Esophagus squamous epithelium (tissue), 5 donors: ENCODE measurements at places on chromosomes 7 and 10.

- no peak overlapping the region for H3K4me3 ChIP-seq
- H3K27me3 ChIP-seq = no peaks in the 10 kb centered on the region
- H3K4me1 ChIP-seq = peaks cover 53% of the 10 kb centered on the region
- H3K36me3 ChIP-seq = no peaks in the 10 kb centered on the region
These were observed 47.0 kb downstream of the GRK5 start for GRCh38 chr10:119254335-119254734.

GRCh38 chr7:145784809-145785780 lies 331.5 kb upstream of the CNTNAP2 start:
- no peak overlapping the region for H3K4me3 ChIP-seq
- H3K27me3 ChIP-seq = no peaks in the 10 kb centered on the region
- no peak for DNase-seq
- no peaks in the 10 kb centered on the region for H3K4me1 ChIP-seq
- no peak overlapping the region for H3K27ac ChIP-seq

GRCh38 chr7:105786520-105787470 lies 89.6 kb downstream of the ATXN7L1 start:
- no peak for DNase-seq
- H3K4me1 ChIP-seq = peaks cover 10% of the 10 kb centered on the region
- H3K27me3 ChIP-seq = no peaks in the 10 kb centered on the region
- H3K4me3 ChIP-seq = no peak overlapping the region
- H3K36me3 ChIP-seq = no peaks in the 10 kb centered on the region

GRCh38 chr7:66205741-66206090 lies 582 bp downstream of the TPST1 start:
- H3K27ac ChIP-seq = peak overlapping the region; percentile 79
- H3K27me3 ChIP-seq = no peaks in the 10 kb centered on the region
- H3K4me1 ChIP-seq = peaks cover 11% of the 10 kb centered on the region
- DNase-seq = no peak
- H3K4me3 ChIP-seq = peak overlapping the region; percentile 88

GRCh38 chr10:12473491-12473890 lies 124.1 kb downstream of the CAMK1D start:
- DNase-seq = no peak
- no peaks in the 10 kb centered on the region for H3K27me3 ChIP-seq
- H3K4me3 ChIP-seq = no peak overlapping the region
- H3K36me3 ChIP-seq = no peaks in the 10 kb centered on the region

DNA sequence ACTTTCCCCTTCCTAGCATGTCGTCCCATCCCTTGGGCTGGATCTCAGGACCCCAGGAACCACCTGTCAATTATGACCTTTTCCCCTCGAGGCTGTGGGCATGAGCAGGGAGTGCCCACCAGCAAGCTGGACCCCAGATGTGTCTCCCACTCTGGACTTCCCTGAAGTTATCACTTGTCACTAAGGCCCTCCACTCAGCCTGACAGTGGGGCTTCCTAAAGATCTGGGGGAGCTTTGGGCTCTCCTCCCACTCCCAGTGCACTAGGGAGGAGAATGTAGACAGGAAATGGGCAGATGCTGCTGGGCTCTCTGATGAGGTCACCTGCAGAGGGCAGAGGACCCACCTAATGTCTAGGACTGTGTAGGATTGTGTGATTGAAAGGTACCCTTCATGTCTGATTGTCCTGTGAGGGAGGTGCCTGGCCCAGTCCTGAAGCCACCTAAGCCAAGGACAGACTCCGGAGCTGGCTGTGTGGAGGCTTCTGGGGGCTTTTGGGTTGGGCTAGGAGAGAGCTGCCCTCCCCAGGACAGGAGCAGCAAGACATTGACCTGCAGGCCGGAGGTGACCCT lies 18.7 kb downstream of the MYO1G start:
- H3K27ac ChIP-seq = no peak overlapping the region
- H3K36me3 ChIP-seq = no peaks in the 10 kb centered on the region
- no peaks in the 10 kb centered on the region for H3K27me3 ChIP-seq
- DNase-seq = no peak
- H3K4me3 ChIP-seq = no peak overlapping the region
- H3K4me1 ChIP-seq = peaks cover 19% of the 10 kb centered on the region

- H3K4me3 ChIP-seq = no peak overlapping the region
- no peaks in the 10 kb centered on the region for H3K27me3 ChIP-seq
- no peak overlapping the region for H3K27ac ChIP-seq
- H3K4me1 ChIP-seq = no peaks in the 10 kb centered on the region
These were observed 192.3 kb upstream of the ZMIZ1 start for GRCh38 chr10:78876449-78876848.

GRCh38 chr7:76216381-76217082 lies 14.8 kb downstream of the SRRM3 start:
- no peak overlapping the region for H3K4me3 ChIP-seq
- no peak overlapping the region for H3K27ac ChIP-seq
- H3K27me3 ChIP-seq = no peaks in the 10 kb centered on the region
- H3K4me1 ChIP-seq = no peaks in the 10 kb centered on the region
- DNase-seq = no peak

GRCh38 chr10:111493024-111493625 lies 416.3 kb downstream of the ADRA2A start:
- no peaks in the 10 kb centered on the region for H3K36me3 ChIP-seq
- H3K27ac ChIP-seq = no peak overlapping the region
- no peaks in the 10 kb centered on the region for H3K27me3 ChIP-seq

DNA sequence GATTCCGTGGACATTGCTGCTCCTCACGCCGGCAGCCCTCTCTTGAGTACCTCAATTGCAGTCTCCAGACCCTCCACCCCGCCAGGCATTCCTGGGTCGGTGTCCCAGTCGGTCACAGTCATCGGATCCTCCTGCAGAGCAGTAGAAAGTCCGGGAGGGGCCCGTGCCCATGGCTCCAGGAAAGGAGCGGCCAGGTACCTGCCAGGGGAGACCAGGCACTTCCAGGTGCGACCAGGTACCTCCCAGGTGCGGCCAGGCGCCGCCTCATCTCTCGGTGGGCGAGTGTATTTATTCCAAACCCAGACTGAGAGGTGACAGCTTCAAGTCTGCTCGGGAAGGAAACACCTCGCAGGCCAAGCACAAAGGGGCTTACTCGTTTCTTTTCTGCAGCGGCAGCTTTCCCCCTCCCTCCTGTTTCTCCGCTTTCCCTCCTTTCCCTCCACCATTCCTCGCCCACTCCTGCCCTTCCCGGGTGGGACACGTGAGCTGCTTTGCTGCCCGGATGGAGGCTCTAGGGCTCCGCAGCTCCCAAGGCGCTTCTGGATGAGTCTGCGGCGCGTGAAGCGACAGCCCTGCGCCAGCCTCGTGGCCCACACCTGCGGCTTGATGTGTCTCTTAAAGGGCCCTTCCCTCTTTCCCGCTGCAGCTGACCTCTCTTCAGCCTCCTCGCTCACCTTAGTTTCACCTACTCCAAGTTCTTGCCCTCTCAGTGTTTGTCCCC lies 39.4 kb upstream of the AGK start:
- DNase-seq = no peak
- no peak overlapping the region for H3K27ac ChIP-seq
- H3K4me1 ChIP-seq = peaks cover 4% of the 10 kb centered on the region

- H3K4me1 ChIP-seq = no peaks in the 10 kb centered on the region
- no peak overlapping the region for H3K27ac ChIP-seq
- no peaks in the 10 kb centered on the region for H3K36me3 ChIP-seq
- H3K4me3 ChIP-seq = no peak overlapping the region
- no peak for DNase-seq
These were observed 31.2 kb upstream of the TLX1 start for GRCh38 chr10:101099901-101100300.

DNA sequence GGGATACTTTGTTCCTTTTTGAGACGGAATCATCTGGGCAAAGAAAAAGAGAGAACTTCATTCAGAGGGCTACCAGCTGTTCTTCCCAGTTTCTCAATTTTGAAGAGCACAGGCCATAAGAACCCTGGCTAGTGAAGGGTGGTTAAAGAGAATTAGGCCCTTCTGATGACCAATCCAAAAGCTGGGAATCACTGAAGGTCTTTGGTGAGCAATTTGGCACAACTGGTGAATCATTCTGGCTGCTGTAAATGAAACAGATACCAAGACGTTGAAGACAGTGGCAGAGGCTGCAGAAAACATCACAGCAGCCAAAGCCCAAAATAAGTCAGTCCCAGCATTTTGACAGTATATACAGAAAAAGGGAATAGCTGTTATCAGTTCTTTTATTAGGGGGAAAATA lies 5.1 kb downstream of the RAPGEF5 start:
- no peaks in the 10 kb centered on the region for H3K36me3 ChIP-seq
- no peak for DNase-seq
- H3K27me3 ChIP-seq = no peaks in the 10 kb centered on the region
- H3K4me3 ChIP-seq = no peak overlapping the region

- peak overlapping the region; percentile 53 for H3K27ac ChIP-seq
- H3K36me3 ChIP-seq = no peaks in the 10 kb centered on the region
- peak overlapping the region; percentile 5 for H3K4me3 ChIP-seq
- H3K4me1 ChIP-seq = peaks cover 16% of the 10 kb centered on the region
- H3K27me3 ChIP-seq = no peaks in the 10 kb centered on the region
These were observed 1.4 kb downstream of the PODXL start for GRCh38 chr7:131554880-131555516.

- no peaks in the 10 kb centered on the region for H3K27me3 ChIP-seq
- H3K36me3 ChIP-seq = no peaks in the 10 kb centered on the region
- H3K27ac ChIP-seq = no peak overlapping the region
- no peaks in the 10 kb centered on the region for H3K4me1 ChIP-seq
- no peak for DNase-seq
These were observed 52.6 kb downstream of the GNAI1 start for GRCh38 chr7:80187279-80187678.

GRCh38 chr7:48139459-48139858 lies 31.8 kb upstream of the ABCA13 start:
- H3K27ac ChIP-seq = no peak overlapping the region
- H3K36me3 ChIP-seq = no peaks in the 10 kb centered on the region
- H3K27me3 ChIP-seq = no peaks in the 10 kb centered on the region
- H3K4me1 ChIP-seq = peaks cover 3% of the 10 kb centered on the region
- no peak overlapping the region for H3K4me3 ChIP-seq

DNA sequence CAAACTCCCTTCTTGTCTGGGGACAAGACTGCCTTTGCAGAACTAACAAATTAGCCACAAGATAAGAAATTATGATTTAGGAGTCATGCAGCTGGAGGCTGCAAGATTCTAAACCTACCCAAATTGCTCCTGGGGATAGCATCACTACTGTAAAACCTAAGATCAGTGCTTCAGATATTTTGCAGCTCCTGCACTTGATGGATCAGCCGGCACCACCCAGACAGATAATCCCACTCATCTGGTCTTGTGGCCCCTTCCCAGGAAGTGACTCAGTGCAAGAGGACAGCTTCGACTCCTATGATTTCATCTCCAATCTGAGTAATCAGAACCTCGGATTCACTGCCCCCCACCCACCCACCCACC lies 181.9 kb downstream of the AKR1D1 start:
- no peak overlapping the region for H3K4me3 ChIP-seq
- H3K27ac ChIP-seq = peak overlapping the region; percentile 22
- H3K4me1 ChIP-seq = no peaks in the 10 kb centered on the region
- no peaks in the 10 kb centered on the region for H3K27me3 ChIP-seq

DNA sequence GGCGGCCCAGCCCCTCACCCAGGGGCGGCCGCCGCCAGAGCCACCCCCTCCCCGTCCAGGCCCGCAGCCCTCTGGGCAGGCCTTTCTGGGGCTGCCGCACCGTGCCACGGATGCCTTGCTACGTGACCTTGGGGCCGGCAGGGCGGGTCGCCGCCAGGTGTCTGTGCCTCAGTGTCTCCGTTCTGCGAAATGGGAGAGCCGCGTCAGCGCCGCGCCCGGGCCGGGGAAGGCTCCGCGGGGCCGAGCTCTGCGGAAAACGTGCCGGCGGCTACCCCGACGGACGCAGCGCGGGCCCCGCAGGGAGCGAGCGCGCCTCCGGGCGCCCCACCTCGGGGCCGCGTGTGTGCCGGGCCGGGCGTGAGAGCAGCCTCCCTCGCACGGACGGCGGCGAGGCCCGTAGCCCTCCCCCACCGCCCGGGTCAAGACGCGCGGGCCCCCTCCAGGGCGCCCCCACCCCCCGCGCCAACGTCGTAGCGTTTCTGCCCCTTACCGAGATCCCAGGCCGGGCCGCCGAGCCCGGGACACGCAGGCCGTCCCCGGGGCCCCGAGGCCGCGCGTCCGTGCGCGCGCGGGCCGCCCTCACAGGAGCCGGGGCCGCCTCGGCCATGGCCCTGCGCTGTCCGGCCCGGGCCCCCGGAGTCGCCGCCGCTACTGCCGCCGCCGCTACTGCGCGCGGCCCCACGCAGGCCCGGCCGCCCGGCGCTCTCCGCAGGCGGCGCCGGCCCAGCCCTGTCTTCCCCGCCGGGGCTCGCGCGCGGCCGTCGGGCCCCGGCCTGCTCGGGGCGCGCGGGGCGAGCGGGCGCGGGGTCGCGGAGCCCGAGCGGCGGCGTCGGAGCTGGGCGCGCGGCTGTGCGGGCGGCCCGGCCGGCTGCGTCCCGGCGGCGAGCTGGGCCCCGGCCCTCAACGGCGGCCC lies 1.1 kb downstream of the ZNF777 start:
- H3K27me3 ChIP-seq = no peaks in the 10 kb centered on the region
- no peak for DNase-seq
- peaks cover 8% of the 10 kb centered on the region for H3K36me3 ChIP-seq
- H3K4me3 ChIP-seq = peak overlapping the region; percentile 79
- peak overlapping the region; percentile 84 for H3K27ac ChIP-seq
- peaks cover 39% of the 10 kb centered on the region for H3K4me1 ChIP-seq

- H3K27ac ChIP-seq = peak overlapping the region; percentile 23
- no peaks in the 10 kb centered on the region for H3K36me3 ChIP-seq
- no peaks in the 10 kb centered on the region for H3K27me3 ChIP-seq
- peaks cover 20% of the 10 kb centered on the region for H3K4me1 ChIP-seq
- no peak overlapping the region for H3K4me3 ChIP-seq
These were observed 72.7 kb upstream of the ASAH2 start for GRCh38 chr10:50324046-50324445.

- H3K4me3 ChIP-seq = no peak overlapping the region
- H3K27ac ChIP-seq = no peak overlapping the region
- H3K36me3 ChIP-seq = no peaks in the 10 kb centered on the region
- DNase-seq = no peak
These were observed 20.8 kb upstream of the OR2A5 start for GRCh38 chr7:144027974-144028373.

DNA sequence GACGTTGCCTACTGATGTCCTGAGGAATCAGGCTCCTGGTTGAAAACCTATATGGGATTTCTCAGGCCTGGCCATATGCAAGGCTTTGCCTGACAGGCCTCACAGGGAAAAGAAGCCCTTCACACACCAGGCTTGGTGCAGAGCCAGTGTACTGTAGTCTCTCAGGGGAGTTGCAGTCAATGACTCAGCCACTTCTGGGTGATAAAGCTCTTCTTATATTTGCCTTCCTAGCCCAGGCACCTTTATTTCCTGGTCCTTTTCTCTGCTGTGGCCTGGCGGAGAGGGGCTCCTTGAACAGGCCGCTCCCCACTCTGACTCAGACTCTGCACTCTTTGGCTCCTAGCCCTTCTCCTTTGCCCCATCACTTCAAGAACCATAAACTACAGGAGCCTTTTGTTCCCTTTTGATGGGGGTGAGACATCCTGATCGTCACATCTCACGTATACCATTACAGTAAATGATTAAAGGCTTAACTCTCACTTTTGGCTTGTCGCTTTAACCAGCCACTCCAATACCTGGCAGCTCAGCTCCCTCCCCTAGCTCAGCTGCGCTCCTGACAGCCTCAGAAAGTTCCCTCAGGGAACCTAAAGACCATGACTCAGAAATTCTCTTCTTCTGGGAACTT lies 33.5 kb downstream of the DPY19L1 start:
- no peak for DNase-seq
- H3K4me1 ChIP-seq = peaks cover 21% of the 10 kb centered on the region
- no peak overlapping the region for H3K4me3 ChIP-seq
- H3K27me3 ChIP-seq = no peaks in the 10 kb centered on the region

- DNase-seq = no peak
- H3K4me1 ChIP-seq = peaks cover 4% of the 10 kb centered on the region
- no peaks in the 10 kb centered on the region for H3K27me3 ChIP-seq
- no peak overlapping the region for H3K27ac ChIP-seq
- no peaks in the 10 kb centered on the region for H3K36me3 ChIP-seq
These were observed 48.7 kb downstream of the GPR141 start for GRCh38 chr7:37732253-37732652.

- H3K27me3 ChIP-seq = no peaks in the 10 kb centered on the region
- no peaks in the 10 kb centered on the region for H3K36me3 ChIP-seq
These were observed 136.6 kb upstream of the ZNF32 start for GRCh38 chr10:43785252-43785651.
